ENCODE measurements at places on chromosomes 11 and 22. TPM values are rescaled to one million over a fixed set of nuclear protein-coding genes. Genes with fewer than 3 reads are reported as not detected.

DNA sequence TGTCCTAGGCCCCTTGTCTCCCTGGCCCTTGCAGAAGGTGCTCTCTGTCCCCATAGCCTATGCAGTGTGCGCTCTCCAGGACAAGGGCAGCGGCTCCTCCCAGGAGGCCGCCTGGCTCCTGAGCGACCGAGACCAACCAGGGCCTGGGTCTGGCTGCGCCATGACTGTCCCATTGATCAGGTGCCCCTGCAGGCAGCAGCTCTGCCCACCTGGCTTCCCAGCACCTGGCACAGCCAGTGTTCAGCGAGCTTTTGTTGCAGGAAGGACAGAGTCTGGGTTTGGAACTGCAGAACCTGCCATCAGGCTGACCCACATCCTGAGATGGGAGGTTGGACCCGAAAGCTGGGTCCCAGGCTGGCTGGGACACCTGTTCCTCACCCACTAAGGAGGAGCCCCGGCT is 1001.1 kb downstream of the BRD1 start:
- no peak for DNase-seq

DNA sequence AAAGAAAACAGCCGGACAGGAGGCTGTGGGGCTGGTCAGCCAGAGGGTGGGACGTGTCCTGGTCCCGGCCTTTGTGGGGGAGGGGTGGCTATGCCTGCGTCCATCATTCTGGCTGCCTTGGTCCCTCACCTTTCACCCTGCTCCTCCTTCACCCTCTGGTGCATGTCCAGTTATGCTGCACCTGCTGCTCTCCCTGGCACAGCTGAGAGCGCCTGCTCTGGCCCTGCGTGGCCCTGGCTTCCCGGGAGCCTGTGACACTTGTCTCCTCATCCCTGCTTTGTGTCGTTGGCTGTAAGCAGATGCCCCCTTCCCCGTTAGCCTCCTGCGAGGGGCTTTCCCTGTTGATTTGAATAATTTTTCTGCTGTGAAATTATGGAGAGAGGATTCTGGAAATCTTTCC is 16.6 kb downstream of the PHRF1 start:
- no peak for DNase-seq

DNA sequence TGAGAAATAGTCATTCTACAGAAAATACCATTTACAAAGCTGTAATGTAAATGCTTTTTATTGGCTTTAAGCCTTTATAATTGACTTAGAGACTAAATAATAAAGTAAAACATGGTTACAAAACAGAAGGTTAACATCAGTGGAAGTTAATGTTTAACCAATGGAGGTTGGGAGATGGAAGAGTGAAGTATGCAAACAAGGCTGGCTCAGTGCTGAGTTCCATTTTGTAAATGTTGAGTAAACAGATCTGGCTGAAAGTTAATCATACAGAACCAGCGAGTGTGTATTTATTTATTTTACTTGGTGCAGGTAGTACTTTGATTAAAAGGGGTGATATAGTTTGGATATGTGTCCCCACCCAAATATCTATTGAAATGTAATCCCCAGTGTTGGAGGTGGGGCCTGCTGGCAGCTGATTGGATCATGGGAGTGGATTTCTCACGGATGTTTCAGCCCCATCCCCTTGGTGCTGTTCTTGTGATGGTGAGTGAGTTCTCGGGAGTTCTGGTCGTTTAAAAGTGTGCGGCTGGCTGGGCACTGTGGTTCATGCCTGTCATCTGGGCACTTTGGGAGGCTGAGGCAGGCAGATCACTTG is 827.4 kb downstream of the OPCML start:
- no peak for DNase-seq

DNA sequence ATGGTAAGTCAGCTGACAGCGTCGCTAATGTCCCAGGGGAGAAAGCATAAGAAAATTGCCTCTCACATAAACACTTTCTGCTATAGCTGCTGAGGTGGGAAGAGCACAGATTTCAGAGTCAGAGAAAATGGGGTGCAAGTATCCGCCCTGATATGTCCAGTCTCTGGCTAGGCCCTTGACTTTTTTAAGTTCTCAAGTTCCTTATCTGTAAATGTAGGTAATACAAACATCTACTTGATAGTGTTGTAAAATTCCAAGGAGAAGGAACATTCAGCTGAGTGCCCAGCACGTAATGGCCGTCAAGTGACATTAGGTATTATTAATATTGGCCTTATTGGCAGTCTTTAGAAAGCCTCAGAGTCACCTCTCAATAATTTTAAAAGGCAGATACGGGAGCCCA is 143.6 kb downstream of the NTM start:
- no peak for DNase-seq

DNA sequence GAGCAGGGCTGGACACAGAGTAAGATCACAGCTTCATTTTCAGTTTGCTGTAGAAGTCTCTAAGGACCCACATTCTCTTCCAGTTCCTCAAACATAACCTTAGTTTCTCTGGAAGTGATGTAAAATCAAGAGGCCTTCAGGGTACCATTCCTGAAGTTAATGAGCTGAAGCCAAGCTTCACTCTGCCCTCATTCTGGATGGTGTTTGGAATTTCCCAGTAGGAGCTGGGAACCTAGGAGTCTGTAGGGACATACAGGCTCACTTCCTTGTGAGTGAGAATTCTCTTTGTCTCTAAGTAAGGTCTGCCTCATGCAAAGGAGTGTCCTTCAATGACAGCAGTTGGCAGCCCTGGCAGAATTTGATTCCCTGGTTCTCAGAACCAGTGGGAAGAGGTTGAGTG is 142.4 kb upstream of the NARS2 start:
- no peak for DNase-seq

GRCh38 chr11:134562941-134563471 is 151.0 kb upstream of the B3GAT1 start:
- no peak for DNase-seq

- no peak for DNase-seq
Observed at GRCh38 chr11:119356349-119357031, 10.0 kb upstream of the MFRP start.

GRCh38 chr11:129163714-129164164 is 28.4 kb downstream of the ARHGAP32 start:
- no peak for DNase-seq

EXPH5 gene
- 2.3 TPM for total RNA-seq

UQCR10 gene
- total RNA-seq, result 63.4 TPM

LMO2 gene
- 0.98 TPM for total RNA-seq

UBQLN3 gene
- total RNA-seq, result not detected

C11orf42 gene
- not detected for total RNA-seq

All from A172 (cell line).